ENCODE measurements at places on chromosomes 4 and X. TPM values are rescaled to one million over a fixed set of nuclear protein-coding genes. Genes with fewer than 3 reads are reported as not detected.

CHST7 gene
- 4.4 TPM for total RNA-seq

SRPX gene
- total RNA-seq = 18.2 TPM

DNA sequence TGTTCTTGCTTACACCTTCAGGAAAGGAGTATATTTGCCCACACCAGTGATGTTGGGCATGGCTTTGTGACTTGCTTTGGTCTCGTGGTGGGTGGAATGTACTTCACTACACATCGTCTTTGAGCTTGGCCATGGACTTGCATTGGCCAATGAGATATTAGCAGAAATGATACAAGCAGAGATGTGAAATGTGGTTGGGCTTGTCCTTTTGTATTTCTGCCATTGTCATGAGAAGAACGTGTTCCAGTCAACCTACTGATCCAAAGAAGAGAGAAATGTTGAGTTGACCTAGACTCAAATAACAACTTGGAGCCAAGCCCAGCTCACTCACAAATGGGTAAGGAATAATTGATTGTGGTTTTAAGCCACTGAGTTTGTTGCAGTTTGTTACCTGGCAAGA lies 138.4 kb upstream of the ARX start:
- DNase-seq = no peak

TDO2 gene
- 2.4 TPM for total RNA-seq

TCEAL3 gene
- total RNA-seq = 16.4 TPM

- no peak for DNase-seq
These were observed 1.3 kb downstream of the ASB12 start for GRCh38 chrX:64229154-64229553.

- DNase-seq = no peak
These were observed 101.4 kb upstream of the IL15 start for GRCh38 chr4:141534985-141535384.

- no peak for DNase-seq
These were observed 97.4 kb upstream of the MYOZ2 start for GRCh38 chr4:119038116-119038841.

DNA sequence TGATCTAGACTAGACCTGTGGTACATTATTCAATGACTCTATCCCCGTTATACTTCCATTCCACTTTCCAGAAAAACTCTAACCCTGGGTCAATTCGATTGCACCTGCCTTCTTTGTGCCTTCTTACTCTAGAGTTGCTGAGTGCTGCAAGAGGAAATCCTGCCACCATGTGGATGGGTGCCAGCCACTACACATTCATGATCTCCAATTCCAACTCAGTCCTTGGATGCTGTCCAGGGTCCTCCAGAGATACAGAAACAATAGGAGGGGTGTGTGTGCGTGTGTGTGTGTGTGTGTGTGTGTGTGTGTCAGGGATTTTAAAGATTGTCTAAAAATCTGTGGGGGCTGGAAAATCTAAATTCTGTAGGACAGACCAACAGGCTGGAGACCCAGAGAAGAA lies 42.9 kb upstream of the INTS6L start:
- peak; percentile 65 for DNase-seq

DGKK gene
- 0.11 TPM for total RNA-seq

LYAR gene
- 80.0 TPM for total RNA-seq

DNA sequence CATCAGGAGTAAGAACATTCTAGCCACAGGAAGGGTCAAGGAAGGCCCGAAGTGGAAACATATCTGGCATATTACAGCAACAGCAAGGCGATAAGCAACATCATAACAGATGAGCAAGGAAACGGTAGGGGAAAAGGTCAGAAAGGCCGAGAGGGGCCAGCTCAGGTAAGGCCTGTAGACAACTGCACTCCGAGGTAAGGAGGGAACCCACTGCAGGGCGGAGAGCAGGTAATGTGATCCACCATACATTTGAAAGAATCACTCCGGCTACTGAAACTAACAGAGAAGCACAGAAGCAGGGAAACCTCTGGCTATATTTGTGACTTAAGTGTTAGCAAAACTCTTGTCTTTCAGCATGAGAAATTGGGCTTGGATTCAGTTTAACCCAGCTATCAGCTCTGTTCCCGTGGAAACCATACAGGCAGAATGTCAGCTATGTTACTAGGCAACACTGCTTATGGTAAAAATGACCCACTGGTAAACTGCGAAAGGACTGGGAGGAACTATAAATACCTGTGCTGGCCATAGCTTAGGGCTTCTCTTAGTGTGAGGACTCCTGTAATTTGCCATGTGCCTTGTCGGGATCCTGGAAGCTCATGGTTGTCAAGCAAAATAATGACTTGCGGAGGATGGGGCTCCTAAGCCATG lies 31.0 kb downstream of the FRYL start:
- DNase-seq = no peak

DNA sequence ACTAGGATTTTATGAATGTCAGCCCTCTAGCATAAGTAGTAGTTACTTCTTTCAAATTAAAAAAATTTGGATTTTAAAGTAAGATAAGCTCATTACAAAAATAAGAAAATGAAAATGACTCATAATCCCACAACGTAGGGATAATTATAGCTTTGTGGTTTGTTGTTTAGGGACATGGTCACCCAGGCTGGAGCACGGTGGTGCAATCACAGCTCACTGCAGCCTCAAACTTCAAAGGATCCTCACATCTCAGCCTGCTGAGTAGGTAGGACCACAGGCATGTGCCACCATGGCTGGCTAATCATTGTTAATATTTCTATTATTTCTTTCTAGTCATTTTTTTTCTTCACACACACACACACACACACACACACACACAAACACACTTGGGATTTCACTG lies 57.6 kb downstream of the PLAC1 start:
- DNase-seq = peak; percentile 37

DNA sequence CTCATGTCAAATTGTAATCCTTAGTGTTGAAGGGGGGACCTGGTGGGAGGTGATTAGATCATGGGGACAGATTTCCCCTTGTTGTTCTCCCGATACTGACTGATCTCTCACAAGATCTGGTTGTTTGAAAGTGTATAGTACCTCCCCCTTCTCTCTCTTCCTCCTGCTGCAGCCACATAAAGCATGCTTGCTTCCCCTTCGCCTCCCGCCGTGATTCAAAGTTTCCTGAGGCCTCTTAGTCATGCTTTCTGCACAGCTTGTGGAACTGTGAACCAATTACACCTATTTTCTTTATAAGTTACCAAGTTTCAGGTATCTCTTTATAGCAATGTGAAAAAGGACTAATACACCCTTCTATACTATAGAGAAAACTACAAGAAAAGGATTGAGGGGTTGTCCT lies 1170.5 kb upstream of the AGA start:
- DNase-seq = no peak

All from Daoy (cell line).